ENCODE measurements at places on chromosomes 3 and 15. TPM values are rescaled to one million over a fixed set of nuclear protein-coding genes. Genes with fewer than 3 reads are reported as not detected.
A peak's percentile ranks its signal among the peaks of the same experiment; 100 is the strongest.

Gene DUOXA2
- total RNA-seq = not detected

Gene APH1B
- 6.9 TPM for total RNA-seq

Gene PATL2
- total RNA-seq = 4.5 TPM

Gene CDHR4
- not detected for total RNA-seq

Gene CHRM5
- total RNA-seq = not detected

Gene ZNF80
- total RNA-seq = not detected

Gene ASB14
- total RNA-seq = 2.5 TPM

DNA sequence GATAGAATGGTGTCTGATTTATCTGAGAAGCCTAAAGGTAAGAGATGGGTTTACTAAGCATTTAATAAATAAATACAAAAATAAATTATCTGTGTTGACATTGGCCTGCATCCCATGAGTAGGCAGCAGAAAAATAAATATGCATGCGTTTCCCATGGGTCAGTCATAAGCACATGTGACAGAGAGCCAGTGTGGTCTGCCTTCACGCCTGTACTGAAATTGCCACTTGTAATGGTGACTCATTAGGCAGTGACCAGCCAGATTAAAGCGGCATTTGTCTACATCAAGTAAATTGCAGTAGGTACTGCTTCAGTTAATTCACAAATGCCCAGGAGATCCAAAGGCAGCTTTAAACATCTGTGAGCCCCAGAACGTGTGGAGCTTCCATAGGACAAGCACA, 399.6 kb downstream of the NAALADL2 start:
- DNase-seq = no peak

DNA sequence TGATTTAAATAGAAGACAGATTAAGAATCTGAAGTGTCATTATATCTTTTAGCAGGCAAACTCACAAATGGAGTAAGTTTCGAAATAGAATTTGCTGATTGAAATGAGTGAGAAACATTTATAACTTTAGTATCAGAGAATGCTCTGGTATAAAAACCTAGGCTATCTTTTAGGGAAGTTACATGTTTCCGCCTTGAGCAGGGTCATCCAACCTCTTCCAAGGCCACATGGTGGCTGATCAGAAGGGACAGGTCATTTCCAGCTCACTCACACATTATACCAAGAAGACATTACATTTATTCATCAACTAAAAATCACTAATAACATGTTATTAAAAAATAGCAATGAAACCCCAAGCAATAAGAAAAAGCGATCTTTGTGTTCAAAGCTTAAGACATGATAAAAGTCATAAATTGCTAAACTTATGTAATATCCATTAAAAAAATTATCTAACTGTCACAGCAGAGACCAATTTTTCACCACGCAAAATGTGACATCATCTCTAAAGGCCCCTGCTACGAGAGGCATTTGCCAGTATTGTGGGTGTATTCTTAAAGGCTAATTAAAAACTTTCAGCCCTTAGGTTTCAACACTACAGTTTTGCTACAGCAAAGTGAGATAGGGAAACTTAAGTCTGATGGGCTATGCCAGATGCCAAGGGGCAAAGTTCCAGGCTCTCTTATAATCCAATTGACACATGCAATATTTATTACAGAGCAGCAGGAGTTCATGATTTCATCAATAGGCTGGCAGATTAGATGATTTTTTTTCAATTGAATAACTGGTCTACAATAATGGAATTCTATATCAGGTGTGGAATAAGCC, 240.4 kb upstream of the TBL1XR1 start:
- no peak for DNase-seq

DNA sequence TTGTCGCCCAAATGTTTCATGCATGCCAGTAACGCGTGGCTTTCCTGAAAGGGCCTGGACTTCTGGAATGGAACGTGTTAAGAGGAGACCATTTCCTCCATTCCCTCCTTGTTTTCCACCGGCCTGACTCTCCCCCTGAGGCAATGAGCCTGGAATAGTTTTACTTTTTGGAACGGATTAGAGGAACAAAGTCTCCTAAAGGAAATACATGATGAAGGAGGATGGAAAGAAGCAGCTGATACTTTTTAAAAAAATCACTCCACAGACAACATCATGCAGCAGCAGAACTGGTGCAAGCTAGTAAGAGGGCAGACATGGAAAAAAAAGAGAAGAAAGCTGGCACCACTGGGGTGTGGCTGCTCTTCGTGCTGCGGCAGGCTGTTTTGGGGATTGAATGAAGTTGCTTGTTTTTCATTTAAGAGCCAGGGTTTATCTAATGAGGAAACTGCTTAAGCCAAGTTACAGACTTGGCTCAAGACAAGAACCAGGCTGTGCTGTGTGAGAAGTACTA, 3.6 kb upstream of the KBTBD12 start:
- peak; percentile 70 for DNase-seq

GRCh38 chr3:68256635-68257223, 602.3 kb upstream of the SUCLG2 start:
- no peak for DNase-seq

DNA sequence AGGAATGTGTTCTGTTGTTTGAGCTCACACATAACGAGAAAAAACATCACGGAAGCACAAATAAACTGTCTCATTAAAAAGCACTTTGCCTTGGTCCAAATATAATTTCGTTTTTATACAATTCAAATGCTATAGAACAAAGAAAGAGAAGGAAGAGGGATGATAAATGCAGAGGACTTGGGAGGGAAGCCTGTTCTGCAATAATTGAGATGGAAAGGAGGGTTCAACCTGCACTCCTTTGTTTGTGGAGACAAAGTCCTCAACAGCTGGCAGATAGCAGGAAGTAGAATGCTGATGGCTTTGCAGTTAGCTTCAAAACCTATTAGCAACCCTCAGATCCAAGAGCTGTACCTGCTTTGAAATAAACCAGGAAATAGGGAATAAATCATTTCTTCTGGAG, 1010.8 kb downstream of the FHIT start:
- no peak for DNase-seq

- no peak for DNase-seq
Measured at GRCh38 chr15:90376789-90377188, 11.3 kb upstream of the IQGAP1 start.

GRCh38 chr3:129015388-129016105, 14.4 kb downstream of the EFCC1 start:
- DNase-seq = no peak

DNA sequence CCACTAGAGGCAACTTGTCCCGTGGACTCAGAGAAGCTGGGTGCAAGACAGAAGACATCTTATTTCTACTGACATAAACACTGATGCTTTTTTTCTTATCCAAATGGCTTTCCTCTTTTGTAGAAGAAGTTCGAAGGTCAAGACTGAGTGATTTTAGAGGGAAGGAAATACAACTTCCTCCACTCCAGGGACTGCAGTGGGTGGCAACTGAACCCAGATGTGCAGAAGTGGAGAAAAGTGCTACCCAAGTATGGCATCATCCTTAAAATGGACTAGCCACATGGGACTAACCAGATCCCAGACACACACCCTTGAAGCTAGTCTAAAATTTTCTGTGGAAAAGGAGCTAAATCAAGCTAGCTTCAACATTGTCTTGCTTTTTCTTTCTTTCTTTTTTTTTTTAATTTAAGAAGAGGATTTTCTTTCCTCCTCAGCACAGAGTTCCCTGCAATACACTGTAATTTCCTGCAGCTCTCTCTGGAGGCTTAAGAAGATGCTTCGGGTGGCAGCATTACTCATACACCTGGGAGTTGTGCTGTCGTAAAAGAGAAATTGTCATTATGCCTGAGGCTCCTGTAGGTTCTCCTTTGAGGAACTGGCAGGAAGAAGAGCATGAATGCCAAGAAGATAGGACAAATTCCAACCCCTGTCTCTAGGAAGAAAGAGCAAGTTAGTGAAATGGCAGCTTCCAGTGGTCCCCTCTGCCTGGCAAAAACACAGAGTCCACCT, 3.8 kb upstream of the FRMD4B start:
- no peak for DNase-seq

DNA sequence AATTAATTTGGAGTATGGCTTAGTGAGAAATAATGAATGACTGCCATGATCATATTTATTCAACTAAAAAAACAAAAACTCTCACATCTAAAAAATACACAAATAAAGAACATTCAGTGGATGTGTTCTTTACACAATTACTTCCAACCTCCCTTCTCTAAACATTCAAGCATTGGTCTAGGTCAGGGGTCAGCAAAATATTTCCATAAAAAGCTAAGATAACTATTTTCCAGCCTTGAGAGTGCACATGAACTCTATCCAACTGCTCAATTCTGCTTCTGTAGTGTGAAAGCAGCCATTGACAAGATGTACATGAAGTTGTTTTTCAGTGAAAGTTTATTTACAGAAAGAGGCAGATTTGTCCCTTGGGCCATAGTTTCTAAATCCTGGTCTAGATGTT, 406.3 kb downstream of the MAGI1 start:
- DNase-seq = no peak

GRCh38 chr3:35664460-35664919, 25.2 kb downstream of the ARPP21 start:
- no peak for DNase-seq

DNA sequence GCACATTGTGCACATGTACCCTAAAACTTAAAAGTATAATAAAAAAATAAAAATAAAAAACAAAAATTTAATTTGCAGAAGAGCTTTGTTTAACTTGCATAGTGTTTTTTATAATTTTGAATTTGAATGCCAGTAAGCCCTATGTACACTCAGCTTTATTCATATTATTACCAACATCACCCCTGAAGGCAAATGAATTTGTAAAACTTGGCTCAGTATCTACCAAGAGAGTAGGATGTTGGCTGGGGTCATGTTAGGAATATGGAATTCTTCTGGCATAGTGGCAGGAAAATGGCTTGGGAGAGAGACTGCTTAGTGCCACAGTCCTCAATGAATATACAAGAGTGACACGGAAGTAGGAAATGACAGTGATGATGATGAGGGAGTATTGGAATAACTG, 30.7 kb downstream of the TRPC1 start:
- no peak for DNase-seq

DNA sequence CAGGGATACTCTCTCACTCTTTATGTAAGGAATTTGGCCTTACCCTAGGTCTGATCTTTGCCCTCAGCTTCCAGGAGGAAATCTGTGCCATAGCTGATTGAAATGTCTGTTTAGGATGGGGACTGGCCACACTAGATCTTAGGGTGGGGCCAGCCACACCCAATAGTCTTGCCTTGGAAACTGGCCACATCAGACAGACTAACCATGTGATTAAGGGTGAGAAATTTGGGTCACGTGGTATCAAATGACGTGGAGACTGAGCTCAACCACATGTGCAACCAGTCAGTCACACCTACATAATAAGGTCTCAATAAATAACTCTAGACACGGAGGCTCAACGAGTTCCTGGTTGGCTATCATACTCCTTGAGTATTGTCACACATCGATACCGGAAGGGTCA, 113.5 kb downstream of the CNTN3 start:
- no peak for DNase-seq

- DNase-seq = no peak
Measured at GRCh38 chr3:48414376-48415250, 15.3 kb downstream of the PLXNB1 start.

- peak; percentile 73 for DNase-seq
Measured at GRCh38 chr3:129087138-129087702, 26.6 kb downstream of the GP9 start.

DNA sequence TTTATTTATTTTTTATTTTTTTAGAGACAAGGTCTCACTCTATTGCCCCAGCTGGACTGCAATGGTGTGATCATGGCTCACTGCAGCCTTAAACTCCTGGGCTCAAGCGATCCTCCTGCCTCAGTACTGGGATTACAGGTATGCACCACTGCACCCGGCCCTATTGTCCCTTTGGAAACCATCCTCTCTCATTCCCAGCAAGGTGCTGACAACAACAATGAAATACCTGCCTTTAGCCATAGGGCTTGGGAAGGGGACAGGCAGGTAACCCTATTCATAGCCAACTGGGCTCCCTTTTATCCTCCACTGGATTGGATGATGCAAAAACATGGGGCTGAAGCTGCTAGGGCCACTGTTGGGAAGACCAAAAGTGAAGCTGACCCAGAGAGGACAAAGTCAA, 43.1 kb downstream of the SCAP start:
- no peak for DNase-seq

- no peak for DNase-seq
Measured at GRCh38 chr3:172700936-172701455, 9.9 kb downstream of the NCEH1 start.

- no peak for DNase-seq
Measured at GRCh38 chr3:65875393-65876027, 163.2 kb downstream of the MAGI1 start.
